Fibroblast of skin of scalp (primary cell): ENCODE measurements at places on chromosomes 16 and 17.
A peak's percentile ranks its signal among the peaks of the same experiment; 100 is the strongest.

DNA sequence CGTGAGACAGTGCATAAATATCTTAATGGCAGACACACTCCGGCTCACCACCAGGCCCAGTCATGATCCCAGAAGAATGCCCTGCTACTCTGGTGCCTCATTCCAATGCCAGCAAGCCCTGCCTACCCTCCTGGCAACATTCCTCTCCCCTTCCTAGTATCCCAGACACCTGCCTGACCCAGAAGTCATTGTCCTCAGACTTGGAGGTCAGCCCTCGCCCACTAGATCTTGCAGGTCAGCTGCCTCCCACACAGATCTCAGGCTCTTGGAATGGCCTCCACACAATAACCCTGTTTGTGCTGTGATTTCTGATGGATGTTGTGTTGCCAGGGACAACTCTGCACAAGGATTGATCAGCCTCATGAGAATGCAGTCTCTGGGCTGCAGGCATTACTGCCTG is 1.8 kb upstream of the TEX2 start:
- DNase-seq, result no peak

DNA sequence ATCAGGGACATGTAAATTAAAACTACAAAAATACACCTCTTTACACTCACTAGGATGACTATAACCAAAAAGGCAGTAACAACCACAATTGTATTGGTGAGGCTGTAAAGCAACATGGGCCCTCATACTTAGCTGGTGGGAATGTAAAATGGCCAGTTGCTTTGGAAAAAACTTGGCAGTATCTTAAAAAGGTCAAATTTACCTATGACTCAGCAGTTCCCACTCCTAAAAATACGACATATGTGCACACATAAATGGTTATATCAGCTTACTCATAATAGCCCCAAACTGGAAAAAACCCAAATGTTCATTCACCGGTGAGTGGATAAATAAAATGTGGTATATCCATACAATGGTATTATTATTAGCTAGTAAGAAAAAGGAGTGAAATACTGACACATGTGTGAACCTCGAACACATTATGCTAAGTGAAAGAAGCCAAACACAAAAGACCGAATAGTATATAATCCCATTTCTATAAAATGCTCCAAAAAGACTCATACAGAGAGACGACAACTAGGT is 391.4 kb downstream of the NPIPA8 start:
- DNase-seq, result peak; percentile 21

- no peak for DNase-seq
These were observed 20.9 kb downstream of the RHBDL3 start for GRCh38 chr17:32286518-32286900.

GRCh38 chr17:29016345-29017210 is 10.7 kb upstream of the SEZ6 start:
- no peak for DNase-seq

GRCh38 chr16:82160226-82160625 is 9.8 kb downstream of the MPHOSPH6 start:
- DNase-seq, result peak; percentile 6

GRCh38 chr17:80724775-80725266 is 180.2 kb downstream of the RPTOR start:
- peak; percentile 93 for DNase-seq

- peak; percentile 92 for DNase-seq
These were observed 8.4 kb downstream of the RSPRY1 start for GRCh38 chr16:57194512-57194911.

DNA sequence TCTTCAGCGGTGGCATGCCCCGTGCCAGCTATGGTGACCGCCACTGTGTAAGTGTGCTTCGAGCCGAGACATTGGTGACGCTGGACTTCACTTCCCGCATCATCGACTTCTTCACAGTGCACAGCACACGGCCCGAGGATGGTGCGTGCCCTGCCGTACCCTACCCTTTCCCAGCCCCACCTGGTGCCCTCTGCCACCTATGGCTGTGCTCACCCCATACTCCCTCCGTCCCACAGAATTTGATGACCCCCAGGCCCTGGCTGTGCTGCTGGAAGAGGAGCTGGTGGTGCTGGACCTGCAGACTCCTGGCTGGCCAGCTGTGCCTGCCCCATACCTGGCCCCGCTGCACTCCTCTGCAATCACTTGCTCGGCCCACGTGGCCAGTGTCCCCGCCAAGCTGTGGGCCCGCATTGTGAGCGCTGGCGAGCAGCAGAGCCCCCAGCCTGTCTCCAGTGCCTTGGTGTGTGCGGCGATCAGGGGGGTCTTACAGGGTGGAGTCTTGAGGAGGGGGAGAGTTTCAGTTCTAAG is 9.5 kb downstream of the LLGL1 start:
- DNase-seq, result no peak

GRCh38 chr17:52376137-52376536 is 217.6 kb upstream of the CA10 start:
- no peak for DNase-seq

GRCh38 chr16:20325005-20325404 is 2.3 kb downstream of the GP2 start:
- no peak for DNase-seq
